ENCODE measurements at places on chromosomes 11 and 22.

- no peak for DNase-seq
Measured at GRCh38 chr11:91795139-91795887, 429.3 kb upstream of the FAT3 start.

GRCh38 chr11:93403930-93404329 lies 73.4 kb downstream of the DEUP1 start:
- DNase-seq = no peak

DNA sequence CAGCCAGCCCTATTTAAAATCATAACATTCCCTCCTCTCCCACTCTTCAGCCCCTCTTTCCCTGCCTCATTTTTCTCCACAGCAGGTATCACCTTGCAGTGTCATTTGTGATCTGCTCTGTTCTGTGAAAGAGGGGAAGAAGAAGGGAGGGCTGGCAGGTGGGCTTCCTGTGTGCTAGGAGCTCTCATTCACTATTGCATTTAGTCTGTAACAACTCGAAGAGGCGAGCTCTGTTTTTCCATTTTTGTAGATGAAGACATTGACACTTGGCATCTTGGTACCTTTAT lies 52.1 kb upstream of the CRYBB3 start:
- no peak for DNase-seq

DNA sequence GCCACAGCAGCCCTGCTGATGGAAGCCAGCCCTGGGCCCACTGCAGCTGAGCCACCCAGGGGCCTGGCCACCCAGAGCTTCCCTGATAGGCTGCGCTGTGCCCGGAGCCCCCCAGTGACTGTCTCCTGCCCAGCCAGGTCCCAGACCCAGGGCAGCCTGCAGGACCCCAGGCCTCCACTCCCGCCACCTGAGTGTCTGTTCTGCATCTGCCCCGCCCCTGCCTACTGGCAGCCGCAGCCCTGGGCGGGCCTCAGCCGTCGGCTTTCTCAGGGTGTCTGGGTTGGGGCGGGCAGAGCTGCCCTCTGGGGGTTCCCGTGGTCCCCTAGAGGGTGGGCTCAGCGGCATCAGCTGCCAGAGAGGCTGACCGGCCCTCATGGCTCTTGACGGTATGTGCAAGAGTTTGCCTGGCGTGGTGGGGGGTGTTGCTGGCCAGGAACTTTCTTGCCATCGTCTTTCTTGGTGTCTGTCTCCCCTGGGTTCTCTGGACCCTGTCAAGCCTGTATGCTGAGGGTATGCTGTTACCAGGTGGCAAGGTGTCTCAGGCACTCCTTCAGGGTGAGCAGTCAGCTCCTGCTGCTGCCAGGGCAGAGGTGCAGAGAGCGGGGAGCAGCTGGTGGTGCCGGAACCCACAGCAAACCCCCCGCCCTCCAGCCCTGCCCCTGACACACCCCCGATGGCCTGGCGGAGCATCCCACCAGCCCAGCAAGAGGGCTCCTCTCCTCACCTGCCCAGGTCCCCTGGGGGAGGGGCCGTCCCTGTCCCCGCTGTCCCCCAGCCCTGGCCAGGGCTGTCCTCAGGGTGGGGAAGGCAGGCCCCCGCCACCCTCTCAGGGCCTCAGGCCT lies 12.2 kb upstream of the PIM3 start:
- no peak for DNase-seq

DNA sequence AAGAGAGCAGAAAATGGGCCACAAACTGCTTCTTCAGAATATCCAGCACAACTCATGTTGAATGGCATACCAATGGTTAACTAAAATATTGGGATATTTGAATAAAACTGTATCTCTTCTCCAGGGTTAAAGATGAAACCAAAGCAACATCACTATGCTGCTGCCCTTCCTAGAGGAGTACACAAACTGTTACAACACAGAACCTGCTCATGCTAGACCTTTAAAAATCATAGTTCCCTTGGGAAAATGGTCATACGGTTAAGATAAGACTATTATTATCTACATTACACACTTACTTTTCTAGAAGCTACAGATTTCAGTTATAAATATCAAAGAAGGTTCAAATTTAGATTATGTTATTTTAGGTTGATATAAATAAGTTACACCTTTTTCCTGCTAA lies 78.6 kb upstream of the TP53AIP1 start:
- no peak for DNase-seq
